ENCODE measurements at places on chromosomes 7 and 10.
A peak's percentile ranks its signal among the peaks of the same experiment; 100 is the strongest.

DNA sequence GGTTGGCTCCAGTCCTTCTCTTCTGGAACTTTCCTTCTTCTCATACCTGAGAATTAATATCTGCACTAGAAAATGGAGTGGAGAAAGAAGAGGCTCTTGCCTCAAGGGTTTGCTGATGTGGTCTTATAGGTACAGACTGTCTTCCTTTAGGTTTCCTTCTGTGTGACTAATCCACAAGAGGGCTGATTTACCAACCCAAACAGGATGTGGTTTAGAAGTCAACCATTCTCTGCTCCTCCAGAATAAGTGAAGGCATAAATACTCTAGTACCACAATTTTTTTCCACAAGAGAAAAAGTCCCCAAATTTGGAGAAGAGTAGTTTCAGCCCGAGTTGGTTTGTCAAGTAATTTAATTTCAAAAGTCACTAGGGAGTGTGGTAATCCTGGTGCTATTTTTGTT, 85.8 kb downstream of the NRP1 start:
- no peak for DNase-seq

DNA sequence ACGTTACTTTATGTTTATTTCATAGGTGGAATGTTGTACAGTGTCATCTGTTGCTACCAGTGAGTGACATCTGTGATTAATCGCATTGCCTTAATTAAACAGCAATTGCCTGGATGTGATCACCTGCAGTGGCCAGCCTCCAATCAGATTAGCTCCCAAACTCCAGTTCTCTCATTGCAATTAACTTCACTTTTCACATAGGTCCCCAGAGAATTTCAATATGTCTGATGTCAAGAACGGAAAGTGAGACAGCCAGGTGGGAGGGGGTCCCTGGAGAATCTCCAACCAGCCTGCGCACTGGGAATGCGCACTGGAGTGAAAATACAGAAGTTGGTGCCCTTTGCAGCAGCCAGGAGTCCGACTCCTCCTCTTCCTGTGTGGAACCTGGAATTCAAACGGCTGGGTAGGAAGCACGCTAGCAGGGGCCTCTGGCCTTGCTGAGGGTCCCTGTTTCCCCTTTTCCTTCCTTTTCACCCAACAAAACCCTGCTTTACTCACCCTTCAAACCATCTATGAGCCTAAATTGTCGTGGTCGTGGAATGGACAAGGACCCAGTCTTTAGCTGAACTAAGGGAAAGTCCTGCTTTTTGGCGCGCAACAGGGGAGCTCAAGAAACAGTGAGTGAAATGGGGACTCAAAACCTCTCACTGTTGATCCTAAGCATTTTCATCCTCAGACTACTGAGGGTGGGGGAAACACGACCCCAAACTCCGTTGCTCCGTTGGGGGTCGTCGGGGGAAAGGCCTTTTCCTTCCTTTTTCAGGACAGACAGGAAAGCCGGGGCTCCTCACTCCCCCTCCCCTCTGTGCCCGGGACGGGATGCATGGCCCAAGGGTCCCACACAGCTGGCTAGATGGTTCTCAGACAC, 1355.5 kb upstream of the LRRTM3 start:
- peak; percentile 87 for DNase-seq

GRCh38 chr10:5466451-5467206, 32.7 kb downstream of the CALML5 start:
- DNase-seq = peak; percentile 90

- no peak for DNase-seq
Measured at GRCh38 chr10:78763651-78764395, 304.9 kb upstream of the ZMIZ1 start.

DNA sequence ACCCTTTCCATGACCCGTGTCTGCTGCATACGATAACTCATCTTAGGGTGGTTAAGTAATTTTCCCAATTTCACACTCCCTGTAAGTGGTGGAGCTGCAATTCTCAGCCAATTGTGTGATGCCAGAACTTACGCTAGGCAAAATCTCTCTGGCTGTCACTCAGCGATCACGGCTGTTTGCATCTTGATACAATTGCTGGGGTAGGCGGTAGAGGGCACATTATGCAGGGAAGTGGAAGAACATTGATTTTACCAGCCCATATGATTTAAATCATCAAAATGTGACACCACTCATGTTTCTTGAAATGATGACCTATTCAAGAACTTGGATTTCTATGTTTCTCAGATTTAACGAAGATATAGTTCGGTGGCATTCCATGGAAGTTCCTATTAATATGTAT, 108.7 kb upstream of the ADARB2 start:
- DNase-seq = no peak

Measured in GM23338 (cell line).